ENCODE measurements at places on chromosomes 12 and 14. TPM values are rescaled to one million over a fixed set of nuclear protein-coding genes. Genes with fewer than 3 reads are reported as not detected.

The KRT71 gene
- total RNA-seq, result not detected

The CFAP54 gene
- 0.70 TPM for total RNA-seq

The OR6C2 gene
- not detected for total RNA-seq

The CAPZA3 gene
- not detected for total RNA-seq

The CLEC4D gene
- total RNA-seq, result not detected

The RHOJ gene
- not detected for total RNA-seq

The SLCO1B1 gene
- total RNA-seq, result 0.24 TPM

The SSTR1 gene
- 2.3 TPM for total RNA-seq

The LUM gene
- not detected for total RNA-seq

DNA sequence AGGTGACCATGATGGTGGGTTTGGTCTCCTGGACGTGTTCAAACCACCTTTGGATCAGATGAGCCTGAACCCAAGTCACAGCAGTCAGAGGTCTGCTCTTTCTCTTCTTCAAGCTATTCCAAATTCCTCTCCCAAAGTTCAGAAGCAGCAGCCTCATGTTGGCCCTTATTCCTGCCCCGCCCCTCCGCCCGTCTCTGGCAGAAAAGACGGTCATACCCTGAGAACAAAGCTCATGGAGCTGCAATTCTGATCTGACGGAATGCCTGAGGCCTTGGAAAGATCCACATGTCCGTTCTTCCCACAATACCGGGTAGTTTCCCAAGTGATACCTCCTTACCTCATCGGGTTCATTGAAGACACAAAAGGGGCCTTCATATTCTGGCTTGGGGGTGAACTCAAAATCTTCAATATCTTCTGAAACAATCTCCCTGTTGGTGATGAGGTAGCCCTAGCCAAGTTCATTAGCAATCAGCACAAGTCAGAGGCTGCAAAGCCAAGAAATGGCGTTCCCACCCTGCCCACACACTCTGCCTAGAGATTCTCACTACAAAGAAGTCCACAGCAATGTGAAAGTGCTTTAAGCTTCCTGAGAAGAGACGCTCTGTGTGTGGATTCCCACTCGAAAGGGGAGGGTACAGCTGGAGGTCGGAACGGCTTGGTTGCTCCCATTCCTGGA is 11.2 kb downstream of the POLE start:
- no peak overlapping the region for H3K4me3 ChIP-seq
- no peak overlapping the region for H3K27ac ChIP-seq
- no peak for DNase-seq
- peaks cover 28% of the 10 kb centered on the region for H3K36me3 ChIP-seq
- H3K4me1 ChIP-seq, result no peaks in the 10 kb centered on the region

DNA sequence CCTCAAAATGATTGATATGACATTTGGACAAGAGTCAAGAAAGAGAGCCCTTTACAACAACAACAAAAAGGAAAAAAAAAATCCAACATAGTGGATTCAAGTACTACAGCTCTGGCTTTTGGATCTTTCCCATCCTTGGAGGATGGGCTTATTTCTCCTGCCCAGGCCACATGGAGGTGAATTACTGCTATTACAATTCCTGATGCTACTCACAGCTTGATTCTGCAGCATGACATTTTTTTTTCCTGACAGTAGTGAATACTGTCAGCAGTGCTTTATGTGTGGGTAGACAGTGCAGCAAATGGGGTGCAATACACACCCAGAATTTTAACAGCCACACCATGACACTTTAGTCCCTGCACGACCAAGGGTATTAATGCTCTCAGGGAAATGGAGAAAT is 42.5 kb upstream of the HSP90B1 start:
- DNase-seq, result peak; percentile 9
- H3K4me1 ChIP-seq, result no peaks in the 10 kb centered on the region
- no peak overlapping the region for H3K4me3 ChIP-seq
- no peak overlapping the region for H3K27ac ChIP-seq

- peaks cover 22% of the 10 kb centered on the region for H3K4me1 ChIP-seq
- peak within 1 kb of the TSS; percentile 39 for H3K4me3 ChIP-seq
- peaks cover 21% of the 10 kb centered on the region for H3K27me3 ChIP-seq
- no peak within 1 kb of the TSS for H3K27ac ChIP-seq
- H3K36me3 ChIP-seq, result no peaks in the 10 kb centered on the region
- peak; percentile 83 for DNase-seq
Measured at GRCh38 chr12:6383572-6384498, at the start of gene LTBR. TSS of gene LTBR (plus strand) at chr12:6384162. CDS start at chr12:6384359, 197 bp downstream.

GRCh38 chr12:68317047-68317667 is 15.0 kb downstream of the MDM1 start:
- no peak overlapping the region for H3K4me3 ChIP-seq
- 0 out of 2 replicates have a peak, but pooled peaks cover 12% of the 10 kb centered on the region for H3K36me3 ChIP-seq
- peak; percentile 61 for DNase-seq
- no peaks in the 10 kb centered on the region for H3K27me3 ChIP-seq
- H3K27ac ChIP-seq, result no peak overlapping the region

DNA sequence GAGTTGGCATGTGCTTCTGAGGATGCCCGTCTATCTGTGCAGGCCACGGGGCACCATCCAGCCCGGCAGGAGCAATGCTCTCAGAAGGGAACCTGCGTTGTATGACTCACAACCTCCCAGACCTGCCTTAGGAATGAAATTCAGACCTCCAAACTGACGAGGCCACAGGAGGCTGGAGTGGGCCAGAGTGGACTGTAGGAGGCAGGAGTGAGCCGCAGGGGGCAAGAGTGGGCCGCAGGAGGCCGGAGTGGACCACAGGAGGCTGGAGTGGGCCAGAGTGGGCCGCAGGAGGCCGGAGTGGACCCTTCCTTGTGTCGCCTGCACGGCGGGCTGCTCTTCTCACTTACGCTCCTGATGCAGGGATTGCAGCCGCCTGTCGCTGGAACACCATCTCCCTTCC is 11.1 kb upstream of the FBRSL1 start:
- H3K27me3 ChIP-seq, result peaks cover 62% of the 10 kb centered on the region
- H3K4me3 ChIP-seq, result no peak overlapping the region
- no peak overlapping the region for H3K27ac ChIP-seq
- no peak for DNase-seq
- H3K36me3 ChIP-seq, result no peaks in the 10 kb centered on the region

DNA sequence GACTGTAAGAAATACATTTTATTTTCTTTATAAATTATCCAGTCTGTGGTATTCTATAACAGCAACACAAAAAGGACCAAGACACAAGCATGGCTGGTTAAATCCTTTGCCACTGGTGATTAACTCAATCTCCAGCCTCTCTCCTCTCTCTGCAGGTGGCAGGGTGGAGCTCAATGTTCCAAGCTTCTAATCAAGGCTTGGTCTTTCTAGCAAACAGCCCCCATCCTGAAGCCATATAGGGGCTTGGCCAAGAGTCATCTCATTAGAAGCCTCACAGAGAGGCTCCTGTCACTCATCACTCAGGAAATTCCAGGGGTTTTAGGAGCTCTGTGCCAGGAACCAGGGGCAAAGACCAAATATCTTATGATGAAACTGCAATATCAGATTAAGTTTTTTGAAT is 12.0 kb downstream of the C12orf75 start:
- no peak overlapping the region for H3K4me3 ChIP-seq
- 0 out of 2 replicates have a peak, but pooled peaks cover 3% of the 10 kb centered on the region for H3K36me3 ChIP-seq
- H3K27me3 ChIP-seq, result no peaks in the 10 kb centered on the region
- H3K4me1 ChIP-seq, result peaks cover 29% of the 10 kb centered on the region
- no peak for DNase-seq

GRCh38 chr12:31267966-31268365 is 58.0 kb downstream of the SINHCAF start:
- no peak overlapping the region for H3K27ac ChIP-seq
- H3K36me3 ChIP-seq, result no peaks in the 10 kb centered on the region
- H3K4me3 ChIP-seq, result no peak overlapping the region
- H3K27me3 ChIP-seq, result no peaks in the 10 kb centered on the region
- DNase-seq, result no peak

GRCh38 chr14:25120261-25120660 is 70.3 kb upstream of the STXBP6 start:
- DNase-seq, result no peak
- no peaks in the 10 kb centered on the region for H3K36me3 ChIP-seq
- no peaks in the 10 kb centered on the region for H3K4me1 ChIP-seq
- no peaks in the 10 kb centered on the region for H3K27me3 ChIP-seq
- H3K4me3 ChIP-seq, result no peak overlapping the region
- H3K27ac ChIP-seq, result no peak overlapping the region

DNA sequence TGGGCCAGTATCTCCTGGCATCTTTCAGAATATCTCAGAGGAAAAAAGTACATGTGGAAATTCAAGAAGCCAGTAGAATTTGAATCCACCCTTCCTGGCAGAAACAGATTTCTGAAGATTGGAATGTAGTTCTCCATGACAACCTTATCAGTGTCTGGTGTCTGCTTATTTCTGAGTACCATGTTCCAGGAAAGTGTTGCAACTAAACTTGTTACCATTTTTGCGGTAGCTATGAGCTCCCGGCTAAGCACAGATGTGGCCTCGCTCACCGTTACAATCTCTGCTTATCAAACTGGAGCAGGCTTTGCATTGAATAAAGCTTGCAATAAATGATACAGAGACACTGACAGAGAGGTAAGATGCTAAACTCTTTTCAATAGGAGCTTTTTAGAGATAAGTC is 13.0 kb upstream of the ITPR2 start:
- no peaks in the 10 kb centered on the region for H3K36me3 ChIP-seq
- no peaks in the 10 kb centered on the region for H3K4me1 ChIP-seq
- DNase-seq, result no peak
- no peak overlapping the region for H3K4me3 ChIP-seq

- no peaks in the 10 kb centered on the region for H3K4me1 ChIP-seq
- H3K27me3 ChIP-seq, result no peaks in the 10 kb centered on the region
- H3K4me3 ChIP-seq, result no peak overlapping the region
- no peaks in the 10 kb centered on the region for H3K36me3 ChIP-seq
- H3K27ac ChIP-seq, result no peak overlapping the region
Measured at GRCh38 chr14:35855876-35856481, 29.8 kb downstream of the BRMS1L start.

- H3K4me1 ChIP-seq, result 0 out of 2 replicates have a peak, but pooled peaks cover 5% of the 10 kb centered on the region
- no peak for DNase-seq
- H3K4me3 ChIP-seq, result no peak overlapping the region
- no peaks in the 10 kb centered on the region for H3K36me3 ChIP-seq
Measured at GRCh38 chr14:101215927-101216326, 312.4 kb upstream of the RTL1 start.

- no peaks in the 10 kb centered on the region for H3K27me3 ChIP-seq
- no peak overlapping the region for H3K4me3 ChIP-seq
- no peak overlapping the region for H3K27ac ChIP-seq
Measured at GRCh38 chr14:104288272-104288671, 149.9 kb downstream of the KIF26A start.

GRCh38 chr12:4809013-4809448 is 88.8 kb downstream of the GALNT8 start:
- no peaks in the 10 kb centered on the region for H3K36me3 ChIP-seq
- H3K4me1 ChIP-seq, result no peaks in the 10 kb centered on the region
- peak overlapping the region; percentile 78 for H3K4me3 ChIP-seq

GRCh38 chr12:131116468-131117117 is 162.9 kb downstream of the ADGRD1 start:
- no peak overlapping the region for H3K4me3 ChIP-seq
- no peaks in the 10 kb centered on the region for H3K4me1 ChIP-seq
- no peaks in the 10 kb centered on the region for H3K27me3 ChIP-seq
- peak; percentile 72 for DNase-seq
- no peaks in the 10 kb centered on the region for H3K36me3 ChIP-seq
- no peak overlapping the region for H3K27ac ChIP-seq

DNA sequence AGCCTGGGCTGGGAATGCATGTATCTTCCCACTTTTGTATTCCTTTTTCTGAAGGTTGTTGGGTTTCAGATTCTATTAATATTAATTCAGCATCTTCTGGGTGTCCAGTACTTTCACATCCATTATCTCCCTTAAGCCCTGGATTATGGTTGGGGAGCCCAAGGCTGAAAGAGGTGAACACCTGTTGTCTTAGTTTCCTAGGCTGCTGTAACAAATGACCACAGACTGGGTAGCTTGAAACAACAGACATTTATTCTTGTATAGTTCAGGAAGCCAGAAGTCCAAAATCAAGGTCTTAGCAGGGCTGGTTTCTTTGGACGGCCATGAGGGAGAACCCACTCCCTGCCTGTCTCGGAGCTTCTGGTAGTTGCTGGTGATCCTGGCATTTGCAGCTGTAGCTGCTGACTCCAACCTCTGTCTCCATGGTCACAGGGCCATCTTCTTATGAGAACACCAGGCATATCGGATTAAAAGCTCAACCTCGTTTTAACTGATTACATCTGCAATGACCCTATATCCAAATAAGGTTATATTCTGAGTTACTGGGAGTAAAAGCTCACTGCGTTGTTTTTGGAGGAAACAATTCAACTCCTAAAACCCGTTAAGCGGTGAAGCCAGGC is 68.2 kb upstream of the CLMN start:
- no peak overlapping the region for H3K4me3 ChIP-seq
- no peak overlapping the region for H3K27ac ChIP-seq
- no peaks in the 10 kb centered on the region for H3K36me3 ChIP-seq
- no peak for DNase-seq
- no peaks in the 10 kb centered on the region for H3K27me3 ChIP-seq
- no peaks in the 10 kb centered on the region for H3K4me1 ChIP-seq

DNA sequence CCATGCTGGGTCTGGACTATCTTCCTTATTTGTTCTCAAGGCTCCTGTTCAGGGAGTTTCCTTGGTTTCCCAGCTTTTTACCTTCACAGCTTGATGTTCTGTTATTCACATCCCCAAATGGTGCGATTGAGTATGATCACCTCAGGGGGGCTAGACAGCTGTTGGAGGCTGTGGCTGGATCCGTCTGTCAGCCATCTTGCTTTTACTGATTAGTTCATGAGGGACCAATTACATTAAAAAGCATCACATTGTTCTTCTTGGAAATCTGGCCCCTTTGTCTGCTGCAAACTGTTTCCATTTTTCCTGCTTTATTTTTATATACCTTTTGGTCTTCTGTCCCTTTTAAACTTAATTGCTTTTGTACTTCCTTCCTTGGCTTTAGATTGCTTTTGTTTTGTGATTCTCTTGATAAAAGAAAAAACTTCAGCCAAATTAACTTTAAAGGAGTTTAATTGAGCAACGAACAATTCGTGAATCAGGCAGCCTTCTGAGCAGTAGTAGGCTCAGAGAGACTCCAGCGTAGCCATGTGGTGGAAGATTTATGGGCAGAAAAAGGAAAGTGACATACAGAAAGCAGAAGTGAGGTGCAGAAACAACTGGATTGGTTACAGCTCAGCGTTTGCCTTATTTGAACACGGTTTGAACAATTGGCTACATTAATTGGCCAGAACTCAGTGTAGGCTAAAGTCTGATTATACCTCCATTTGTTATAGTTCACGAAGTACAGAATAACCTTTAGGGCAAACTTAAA is 208.7 kb downstream of the AEBP2 start:
- no peak overlapping the region for H3K4me3 ChIP-seq
- no peak overlapping the region for H3K27ac ChIP-seq
- no peak for DNase-seq
- 0 out of 2 replicates have a peak, but pooled peaks cover 6% of the 10 kb centered on the region for H3K4me1 ChIP-seq
